ENCODE measurements at places on chromosomes 5 and 9.

DNA sequence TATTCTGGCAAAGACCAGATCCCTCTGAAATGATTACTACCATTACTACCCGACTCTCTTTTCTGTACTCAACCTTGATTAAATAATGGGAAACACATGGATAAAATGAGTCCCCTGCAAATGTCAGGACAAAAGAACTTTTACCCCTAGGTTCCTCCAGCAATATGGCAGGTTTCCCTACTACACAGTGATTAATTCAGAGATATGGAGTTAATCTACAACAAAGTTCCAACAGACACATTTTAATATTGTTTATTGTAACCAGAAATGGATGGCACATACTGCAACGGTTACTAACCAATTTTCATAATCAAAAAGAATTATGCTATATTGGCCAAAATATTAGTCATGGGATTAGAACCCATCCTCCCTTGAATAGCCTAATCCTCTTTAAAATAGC is 294.8 kb downstream of the ATPSCKMT start:
- DNase-seq: no peak

DNA sequence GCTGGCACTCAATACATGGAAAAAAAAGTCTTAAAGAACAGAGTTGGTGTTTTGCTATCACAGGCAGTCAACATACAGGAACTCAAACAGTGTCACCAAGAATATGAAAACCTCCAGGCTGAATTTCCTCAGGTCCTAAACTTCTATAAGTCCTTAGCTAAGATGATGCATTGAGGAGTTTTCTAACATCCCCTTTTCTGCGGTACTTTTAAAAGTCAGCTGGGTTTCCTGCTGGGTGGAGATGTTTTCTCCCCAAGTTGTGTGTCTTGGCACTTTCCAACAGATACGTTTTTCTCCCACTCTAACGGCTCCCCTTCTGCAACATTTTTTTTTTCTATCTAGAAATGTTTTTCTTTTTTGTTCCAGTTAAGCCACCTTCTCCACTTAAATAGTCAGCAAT is 244.8 kb upstream of the HAPLN1 start:
- no peak for DNase-seq

- no peak for DNase-seq
Measured at GRCh38 chr5:104859437-104859836, 1296.8 kb upstream of the NUDT12 start.

GRCh38 chr9:86977205-86977835 is 30.0 kb upstream of the GAS1 start:
- DNase-seq: no peak

GRCh38 chr9:126070058-126070655 is 256.5 kb upstream of the MVB12B start:
- no peak for DNase-seq

DNA sequence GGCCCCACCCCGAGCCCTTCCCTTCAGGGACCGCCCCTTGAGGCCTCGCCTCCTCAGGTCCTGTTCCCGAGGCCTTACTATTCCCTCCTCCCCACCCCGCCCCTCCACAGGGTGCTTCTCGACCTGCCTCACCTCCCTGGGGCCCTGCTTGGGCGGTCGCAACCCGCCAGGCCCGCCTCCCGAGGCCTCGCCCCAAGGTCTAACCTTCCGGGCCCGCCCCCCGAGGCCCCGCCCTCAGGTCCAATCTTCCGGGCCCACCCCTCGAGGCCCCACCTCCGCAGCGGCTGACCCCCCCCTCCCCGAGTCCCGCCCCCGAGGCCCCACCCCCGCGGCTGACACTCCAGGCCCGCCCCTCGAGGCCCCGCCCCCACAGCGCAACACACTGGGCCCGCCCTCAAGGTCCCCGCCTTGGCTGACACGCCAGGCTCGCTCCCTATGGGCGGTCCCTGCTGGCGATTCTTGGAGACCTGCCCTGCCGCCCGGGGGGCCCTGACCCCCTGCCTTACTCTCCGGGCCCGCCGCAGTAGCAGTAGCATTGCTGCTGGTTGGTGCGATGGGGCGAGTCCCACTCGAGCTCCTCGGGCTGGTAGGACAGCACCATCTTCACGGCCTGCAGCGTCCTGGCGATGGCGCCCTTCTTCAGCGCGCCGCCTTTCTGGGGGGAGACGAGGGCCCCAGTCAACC is 8.2 kb downstream of the PHF19 start:
- peak; percentile 94 for DNase-seq

GRCh38 chr5:135174315-135175096 is 140.5 kb upstream of the PITX1 start:
- DNase-seq: no peak

DNA sequence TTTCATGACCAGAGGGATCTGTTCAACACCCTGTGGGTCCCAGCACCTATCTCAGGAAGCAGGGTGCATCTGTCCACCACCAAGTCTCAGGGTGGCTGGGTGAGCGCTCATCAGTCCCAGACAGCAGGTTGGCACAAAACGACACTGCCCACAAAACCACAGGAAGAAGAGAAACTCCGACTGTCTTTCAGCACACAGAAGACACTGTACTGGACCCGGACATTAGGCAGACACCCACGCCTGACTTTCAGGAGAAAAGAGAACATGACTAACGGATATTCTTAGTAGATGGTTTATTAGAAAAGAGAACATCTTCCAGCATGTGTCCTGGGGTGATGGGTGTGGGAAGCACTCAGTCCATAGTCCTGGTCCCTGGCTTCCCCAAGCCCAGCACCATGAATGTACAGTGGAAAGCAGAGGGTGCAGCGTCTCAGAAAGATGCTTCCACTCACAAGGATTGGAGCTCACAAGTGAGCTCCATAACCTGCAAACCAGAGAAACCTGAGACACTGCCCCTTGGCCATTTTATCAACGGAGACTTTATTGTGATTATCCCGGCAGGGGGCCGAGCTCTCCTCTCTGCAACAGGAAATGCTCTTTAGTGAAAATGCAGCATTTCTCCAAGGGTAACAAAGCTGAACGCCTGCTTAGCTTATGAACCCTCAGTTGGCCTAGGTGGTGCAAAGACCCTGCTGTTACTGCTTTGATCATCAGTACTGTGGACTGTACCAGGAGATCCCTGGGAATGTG is 35.8 kb upstream of the LCP2 start:
- DNase-seq: no peak

DNA sequence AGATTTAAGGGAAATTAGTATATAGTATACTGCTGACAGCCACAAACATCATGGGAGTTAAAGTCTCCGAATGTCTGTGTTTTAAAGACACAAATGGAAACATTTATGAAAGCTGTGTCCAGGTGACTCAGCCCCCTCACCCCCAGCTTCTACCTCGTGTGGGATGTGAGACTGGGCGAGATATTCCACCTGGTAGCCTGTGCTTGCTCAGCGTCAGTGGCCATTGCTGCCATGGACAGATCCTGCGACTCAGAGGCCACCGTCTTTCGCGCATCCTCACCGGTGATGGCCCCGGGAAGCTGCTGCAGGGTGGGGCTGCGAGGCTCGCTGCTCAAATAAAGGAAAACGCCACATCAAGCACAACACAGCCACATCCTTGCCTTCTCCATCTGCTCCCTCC is 31.2 kb upstream of the EXOC3 start:
- no peak for DNase-seq

GRCh38 chr5:155943516-155944407 is 383.2 kb upstream of the SGCD start:
- no peak for DNase-seq

- no peak for DNase-seq
Measured at GRCh38 chr5:147552897-147553296, 43.0 kb upstream of the DPYSL3 start.

DNA sequence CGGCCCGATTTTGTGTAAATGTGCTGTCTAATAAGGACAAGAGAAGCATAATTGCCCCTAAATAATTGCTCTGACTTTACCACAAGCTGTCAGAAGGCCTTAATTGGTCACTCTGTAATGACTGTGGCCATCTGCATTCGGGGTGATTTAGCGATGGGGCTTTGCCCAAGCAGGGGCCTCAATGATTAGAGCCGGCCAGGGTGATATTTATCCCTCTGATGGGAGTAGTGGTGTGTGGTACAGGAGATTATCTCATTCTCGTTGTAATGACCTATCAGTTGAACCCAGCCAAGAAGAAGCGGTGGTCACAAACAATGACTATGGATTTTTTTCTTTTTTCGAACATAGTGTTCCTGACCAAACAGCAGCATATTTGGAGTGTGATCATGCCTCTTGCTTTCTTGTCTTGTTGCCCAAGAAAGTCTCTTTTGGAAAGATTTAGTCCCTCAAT is 72.0 kb upstream of the SAP30L start:
- no peak for DNase-seq

DNA sequence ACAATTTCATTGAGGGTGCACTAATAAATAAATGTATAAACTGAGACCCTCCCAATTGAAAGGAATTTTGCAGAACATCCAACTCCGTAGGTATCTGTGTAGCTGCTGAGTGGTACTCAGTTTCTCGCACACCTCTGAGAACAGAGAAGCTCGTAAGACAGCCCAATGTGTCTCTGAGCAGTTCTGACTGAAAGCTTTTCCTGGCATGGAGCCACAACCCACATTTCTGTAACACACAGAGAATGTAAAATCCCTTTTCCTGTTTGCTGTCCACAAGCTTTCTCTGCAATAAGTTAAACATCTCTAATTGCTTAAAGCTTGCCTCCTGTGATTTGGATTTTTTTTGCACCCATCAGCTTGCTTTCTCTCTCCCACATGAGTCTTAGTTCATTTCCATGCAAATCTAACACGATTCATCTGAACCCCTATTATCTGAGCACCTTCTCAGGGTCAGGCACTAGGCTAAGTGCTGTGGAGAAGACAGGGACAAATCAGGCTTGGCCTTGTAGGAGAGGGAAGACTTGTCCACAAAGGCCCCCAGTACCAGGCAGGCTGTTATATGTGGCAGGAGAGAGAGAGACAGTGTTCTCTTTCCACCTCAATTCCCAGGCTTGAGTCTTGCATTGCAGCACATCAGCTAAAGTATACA is 44.2 kb upstream of the COL15A1 start:
- DNase-seq: no peak

DNA sequence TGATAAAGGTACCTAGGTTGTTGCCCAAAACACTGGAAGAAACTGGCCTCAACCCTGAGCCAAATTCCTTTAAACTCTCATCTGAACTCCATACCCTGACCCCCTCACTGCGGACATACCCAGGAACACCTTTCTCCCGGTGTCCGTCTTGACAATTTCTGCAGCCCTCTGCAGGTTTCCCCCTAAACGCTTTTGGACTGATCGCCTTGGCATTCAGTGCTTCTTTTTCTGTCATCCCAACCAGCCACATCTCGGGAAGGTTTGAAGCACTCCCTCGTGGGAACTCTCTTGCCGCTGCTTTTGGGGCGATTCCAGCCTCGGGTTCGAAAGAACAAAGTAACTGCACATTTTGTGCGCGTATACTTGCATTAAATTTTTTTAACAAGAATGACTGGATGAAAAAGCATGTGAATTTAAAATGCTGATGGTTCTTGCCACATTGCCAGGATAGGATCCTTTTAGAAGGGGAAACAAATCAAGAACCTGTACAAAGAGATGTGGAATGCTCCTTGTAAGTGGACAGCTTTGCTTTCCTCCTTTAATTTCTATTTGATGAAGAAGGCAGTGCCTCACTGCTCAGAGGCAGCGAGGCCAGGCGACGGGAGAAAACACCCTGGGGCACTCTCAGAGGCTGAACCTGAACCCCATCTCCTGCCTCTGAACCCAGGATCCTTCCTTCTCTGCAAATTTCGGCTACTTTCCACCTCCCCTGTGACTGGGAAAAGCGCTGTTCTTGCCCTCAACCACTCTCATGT is 615 bp downstream of the PSMD5 start:
- DNase-seq: no peak

- no peak for DNase-seq
Measured at GRCh38 chr9:108478431-108479332, 377.1 kb downstream of the ACTL7B start.

- no peak for DNase-seq
Measured at GRCh38 chr9:124353166-124353768, 62.0 kb downstream of the PSMB7 start.

GRCh38 chr5:59579101-59579823 is 314.3 kb downstream of the PDE4D start:
- DNase-seq: no peak

DNA sequence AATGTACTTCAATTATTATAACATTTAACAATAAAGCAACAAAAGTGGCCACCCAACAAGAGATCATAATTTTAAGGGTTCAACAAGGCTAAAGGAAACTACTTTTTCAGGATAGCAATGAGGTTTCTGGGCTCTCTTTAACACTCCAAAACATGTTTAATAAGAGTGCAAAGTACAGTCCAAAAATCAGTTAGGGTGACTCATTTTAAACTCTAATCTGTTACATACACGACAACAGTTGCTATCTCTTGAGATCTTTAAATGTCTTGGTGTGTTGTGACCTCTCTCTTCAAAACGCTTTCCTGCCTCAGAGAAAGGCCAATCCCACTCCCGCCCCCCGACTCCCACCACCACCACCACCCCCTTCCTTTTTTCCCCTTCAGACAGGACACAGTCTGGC is 11.5 kb downstream of the NFIB start:
- DNase-seq: no peak

DNA sequence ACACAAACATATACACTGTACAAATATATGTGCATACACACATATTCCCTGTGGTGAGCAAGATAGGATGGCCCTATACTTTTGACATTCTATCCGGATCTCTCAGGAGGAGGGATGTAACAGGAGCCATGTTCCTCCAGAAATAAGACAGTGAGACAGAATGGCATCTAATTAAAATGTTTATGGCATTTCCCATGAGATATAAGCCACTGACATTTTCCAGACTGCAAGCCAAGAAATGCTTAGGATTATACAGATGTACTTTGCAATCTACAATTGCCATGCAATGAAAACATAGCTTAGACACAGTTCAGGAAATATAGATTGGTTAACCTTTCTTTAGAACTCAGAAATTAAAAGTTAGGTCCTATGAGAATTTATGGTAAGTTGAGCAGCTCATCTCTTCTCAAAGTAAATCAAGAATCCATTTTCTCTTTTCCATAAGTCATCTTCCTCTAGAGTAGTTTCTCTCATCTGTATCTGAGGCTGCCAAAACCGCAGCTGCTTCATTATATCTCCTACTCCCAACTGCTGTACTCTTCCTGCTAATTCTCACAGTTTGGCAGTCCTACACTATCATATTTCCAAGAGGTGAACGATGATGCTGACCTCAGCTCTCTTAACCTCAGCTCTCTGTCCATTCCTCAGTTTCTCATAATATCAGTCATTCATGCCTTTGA is 1719.1 kb downstream of the MAT2B start:
- DNase-seq: no peak

DNA sequence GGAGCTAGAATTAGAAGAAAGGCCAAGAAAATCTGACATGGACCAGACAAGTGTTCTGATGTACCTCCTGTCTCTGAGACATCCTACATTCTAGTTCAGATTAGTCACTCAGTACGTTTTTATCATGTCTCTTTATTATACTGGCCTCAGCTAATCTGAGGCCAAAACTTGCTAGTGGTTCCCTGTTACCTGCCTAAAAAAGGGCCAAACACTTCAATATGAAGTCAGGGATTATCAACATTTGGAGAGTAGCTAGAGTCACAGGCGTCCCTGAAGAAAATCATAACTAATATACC is 587.4 kb downstream of the PRELID2 start:
- DNase-seq: no peak

GRCh38 chr5:150065346-150065745 is 21.0 kb downstream of the CSF1R start:
- no peak for DNase-seq

- DNase-seq: no peak
Measured at GRCh38 chr5:34447424-34447823, 208.7 kb upstream of the RAI14 start.

- no peak for DNase-seq
Measured at GRCh38 chr9:135374591-135374990, 105.0 kb upstream of the PPP1R26 start.

GRCh38 chr9:19223724-19224123 is 6.8 kb upstream of the DENND4C start:
- no peak for DNase-seq

GRCh38 chr5:35600591-35600990 is 17.1 kb upstream of the SPEF2 start:
- no peak for DNase-seq

Data from omental fat pad (tissue), 4 donors.